Right ventricle myocardium inferior (tissue), 1 donor: ENCODE measurements at places on chromosomes 4 and X.

GRCh38 chr4:23311983-23312382 lies 577.9 kb downstream of the PPARGC1A start:
- DNase-seq = no peak

- DNase-seq = no peak
Measured at GRCh38 chrX:150536455-150537116, 31.8 kb upstream of the MTM1 start.

GRCh38 chrX:150770623-150771022 lies 77.4 kb downstream of the MTMR1 start:
- no peak for DNase-seq

DNA sequence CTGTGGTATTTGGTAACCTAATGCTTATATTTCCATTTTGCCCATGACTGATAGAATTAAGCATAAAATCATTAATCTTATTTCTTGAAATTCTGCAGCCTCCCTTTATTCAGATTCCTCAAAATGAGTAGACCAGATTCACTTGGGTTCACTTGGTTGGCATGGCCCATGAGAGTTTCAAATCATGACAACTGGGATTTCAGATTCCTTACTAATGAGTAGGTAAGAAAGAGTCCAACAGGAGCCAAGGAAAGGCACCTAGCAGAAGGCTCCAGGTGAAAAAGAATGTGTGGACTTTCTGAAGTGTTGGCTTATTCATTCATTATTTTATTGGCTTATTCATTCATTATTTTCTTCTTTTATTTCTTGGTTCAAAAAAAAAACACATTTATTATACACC lies 27.2 kb upstream of the GATB start:
- no peak for DNase-seq
